CD8-positive, alpha-beta T cell (primary cell): ENCODE measurements at places on chromosomes 13 and 19.

- no peak for DNase-seq
Measured at GRCh38 chr13:108795841-108796240, 166.4 kb downstream of the MYO16 start.

GRCh38 chr19:18379803-18380747, 5.9 kb upstream of the GDF15 start:
- no peak for DNase-seq

- DNase-seq = peak; percentile 15
Measured at GRCh38 chr13:30255696-30256095, 51.7 kb downstream of the KATNAL1 start.

GRCh38 chr13:48630773-48631172, 23.0 kb upstream of the CYSLTR2 start:
- no peak for DNase-seq

DNA sequence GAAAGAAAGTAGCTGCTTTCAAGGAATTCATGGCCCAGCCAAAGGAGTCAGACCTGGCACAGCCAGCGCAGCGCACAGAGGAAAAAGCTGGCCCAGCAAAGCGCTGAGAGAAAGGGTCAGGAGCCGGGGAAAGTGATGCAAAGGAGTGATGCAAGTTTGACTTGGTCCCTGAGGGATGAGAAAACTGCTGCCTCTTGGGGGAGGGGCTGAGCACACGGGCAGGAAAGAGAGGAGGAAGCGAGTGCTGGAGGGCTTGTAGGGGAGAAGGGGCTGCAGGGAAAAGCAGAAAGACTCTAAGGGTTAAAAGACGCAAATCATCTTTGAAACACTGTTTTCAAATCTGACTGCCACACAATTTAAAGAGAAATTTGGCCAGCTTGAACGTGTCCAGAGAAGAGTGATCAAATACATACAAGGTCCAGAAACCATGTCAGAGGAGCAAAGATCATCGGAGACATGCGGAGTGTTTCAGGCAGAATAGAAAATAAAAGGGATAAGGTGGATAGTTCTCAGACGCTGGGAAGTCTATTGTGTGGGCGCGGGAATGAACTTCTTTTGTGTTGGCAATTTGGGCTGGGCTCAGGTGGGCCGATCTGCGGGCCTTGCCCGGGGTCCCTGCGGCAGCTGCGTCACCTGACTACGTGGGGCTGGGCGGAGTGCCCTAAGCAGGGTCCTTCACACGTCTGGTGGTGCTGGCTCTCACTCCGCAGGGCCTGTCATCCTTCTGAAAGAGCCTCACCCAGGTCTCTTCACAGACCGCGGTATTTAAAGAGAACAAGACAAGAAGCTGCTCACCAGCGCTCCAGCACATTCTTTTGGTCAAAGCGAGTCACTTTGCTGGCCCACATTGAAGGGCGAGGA, 18.1 kb downstream of the N4BP2L1 start:
- no peak for DNase-seq

- no peak for DNase-seq
Measured at GRCh38 chr19:32652894-32653598, 21.9 kb downstream of the ANKRD27 start.

DNA sequence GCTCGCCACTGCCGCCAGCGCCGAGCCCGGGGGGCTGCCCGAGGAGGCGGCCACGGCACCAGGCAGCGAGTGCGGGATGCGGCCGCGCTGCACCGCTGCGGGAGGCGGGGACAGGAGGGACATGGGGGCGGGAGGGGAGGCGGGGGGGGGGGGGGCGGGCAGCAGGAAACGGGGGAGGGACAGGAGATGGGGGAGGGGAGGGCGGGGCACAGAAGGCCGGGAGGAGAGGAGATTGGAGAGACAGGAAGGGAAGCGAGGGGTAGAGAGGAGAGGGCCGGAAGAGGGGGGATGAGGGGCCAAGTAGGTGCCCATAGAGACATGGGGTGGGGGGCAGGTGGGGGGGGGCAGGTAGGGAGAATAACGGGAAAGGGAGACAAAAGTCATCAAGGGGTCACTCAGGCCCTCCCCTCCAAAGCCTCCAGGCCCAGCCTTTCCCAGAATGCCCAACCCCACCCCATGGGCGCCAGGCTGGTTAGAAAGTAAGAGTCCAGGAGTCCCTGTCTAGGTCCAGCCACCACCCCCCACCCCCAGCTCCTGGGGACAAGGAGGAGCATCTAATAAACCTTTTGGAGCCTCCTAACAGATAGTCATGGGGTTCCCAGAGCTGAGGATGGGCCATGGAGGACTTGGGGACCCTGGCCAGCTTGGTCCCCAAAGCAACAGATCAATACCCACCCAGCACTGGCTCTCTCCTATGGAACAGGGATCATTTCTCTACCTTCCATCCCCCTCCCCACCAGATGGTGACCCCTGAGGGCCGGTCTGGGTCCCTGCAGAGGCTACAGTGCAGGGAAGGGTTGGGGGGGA, 9.5 kb downstream of the NR2F6 start:
- no peak for DNase-seq

DNA sequence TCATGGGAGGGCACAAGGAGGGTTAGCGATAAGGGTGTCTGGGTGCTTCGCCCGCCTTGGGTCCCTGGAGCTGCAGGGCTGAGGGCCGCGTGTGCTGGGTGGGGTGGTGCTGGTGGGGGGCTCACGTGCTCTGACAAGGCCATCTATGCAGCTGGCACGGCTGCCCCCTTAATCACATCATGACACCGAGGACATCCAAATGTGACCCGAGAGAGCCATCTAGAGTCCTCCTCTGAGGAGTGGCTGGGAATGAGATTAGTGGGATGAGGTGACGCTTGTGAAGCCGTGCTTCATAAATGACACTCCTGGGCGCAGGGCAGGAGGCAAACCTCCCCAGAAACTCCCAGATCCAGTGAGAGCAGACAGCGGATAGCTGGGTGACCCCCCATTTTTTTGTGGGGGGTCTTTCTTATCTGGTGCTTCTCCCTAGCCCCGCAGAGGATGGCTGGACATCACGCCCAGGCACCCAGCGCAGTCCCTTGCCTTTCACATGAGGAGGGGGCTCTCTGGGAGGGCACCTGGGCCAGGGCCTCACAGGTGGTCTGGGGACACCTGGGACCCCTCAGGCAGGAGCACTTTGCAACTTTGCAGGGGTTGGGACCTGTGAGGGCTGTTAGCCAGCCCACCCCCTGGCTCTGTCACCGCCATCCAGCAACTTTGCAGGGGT, 6.6 kb downstream of the FZR1 start:
- no peak for DNase-seq

GRCh38 chr19:8252922-8253589, 43.9 kb downstream of the CERS4 start:
- peak; percentile 91 for DNase-seq

- DNase-seq = no peak
Measured at GRCh38 chr13:110132225-110132982, 174.6 kb downstream of the COL4A1 start.

DNA sequence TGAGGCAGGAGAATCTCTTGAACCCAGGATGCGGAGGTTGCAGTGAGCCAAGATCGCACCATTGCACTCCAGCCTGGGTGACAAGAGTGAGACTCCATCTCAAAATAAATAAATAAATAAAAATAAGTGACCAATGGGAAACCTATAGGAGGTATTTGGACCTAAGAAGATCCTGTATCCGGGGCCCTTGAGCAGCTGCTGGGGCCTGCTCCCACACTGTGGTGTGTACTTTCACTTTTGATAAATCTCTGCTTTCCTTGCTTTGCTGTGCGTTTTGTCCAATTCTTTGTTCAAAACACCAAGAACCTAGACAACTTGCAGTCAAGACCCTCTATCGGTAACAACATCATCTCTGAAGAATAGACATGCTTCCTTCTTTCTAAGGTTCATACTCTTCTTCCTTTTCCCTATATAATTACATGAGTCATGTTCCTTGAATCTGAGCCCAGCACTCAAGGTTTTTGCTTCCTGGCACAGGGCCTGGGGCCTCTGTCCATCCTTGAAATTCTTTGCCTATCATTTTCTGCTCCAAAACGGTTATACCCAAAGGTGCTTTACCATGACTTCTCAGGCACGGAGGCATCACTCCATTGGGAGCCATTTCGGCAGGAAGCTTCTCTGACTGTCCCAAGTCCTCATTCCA, 14.2 kb upstream of the PNMA8C start:
- no peak for DNase-seq

DNA sequence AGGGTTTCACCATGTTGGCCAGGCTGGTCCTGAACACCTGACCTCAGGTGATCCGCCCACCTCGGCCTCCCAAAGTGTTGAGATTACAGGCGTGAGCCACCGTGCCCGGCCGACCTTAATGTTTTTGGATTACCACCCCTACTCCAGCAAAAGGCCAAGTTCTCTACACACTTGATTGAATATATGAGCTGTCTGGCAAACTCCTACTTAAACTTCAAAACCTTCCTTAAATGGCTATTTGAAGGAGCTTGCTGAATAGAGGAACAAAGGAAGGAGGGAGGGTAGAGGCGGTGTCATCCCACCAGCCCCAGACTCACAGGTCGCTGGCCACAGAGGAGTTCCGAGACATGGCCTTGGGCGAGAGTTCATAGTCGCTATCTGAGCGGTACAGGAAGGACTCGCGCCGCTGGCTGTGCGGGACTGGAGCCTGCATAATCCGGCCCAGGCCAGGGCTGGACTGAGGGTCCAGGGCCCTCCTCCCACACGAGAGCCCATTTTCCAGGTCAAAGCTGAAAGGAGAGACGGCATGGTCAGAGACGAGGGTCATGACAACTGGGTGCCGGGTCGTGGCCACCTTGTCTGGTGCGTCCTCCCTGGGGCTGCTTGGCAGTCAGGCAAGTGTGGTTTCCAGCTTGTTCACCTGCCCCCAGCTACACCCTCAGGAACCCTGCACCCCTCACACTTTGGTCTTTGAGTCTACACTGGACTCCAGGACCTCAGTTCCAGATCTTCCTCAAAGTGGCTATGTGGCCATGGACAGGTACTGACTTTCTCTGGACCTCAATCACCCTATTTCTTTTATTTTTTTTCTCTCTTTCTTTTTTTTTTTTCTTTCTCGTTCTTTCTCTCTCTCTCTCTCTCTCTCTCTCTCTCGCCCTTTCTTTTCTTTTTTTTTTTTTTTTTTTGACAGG, 4.2 kb downstream of the PDE4C start:
- no peak for DNase-seq
